NCI-H524 (cell line): ENCODE measurements at places on chromosomes 11 and 22.
A peak's percentile ranks its signal among the peaks of the same experiment; 100 is the strongest.

GRCh38 chr11:105734426-105734825 is 124.6 kb downstream of the GRIA4 start:
- DNase-seq, result no peak

DNA sequence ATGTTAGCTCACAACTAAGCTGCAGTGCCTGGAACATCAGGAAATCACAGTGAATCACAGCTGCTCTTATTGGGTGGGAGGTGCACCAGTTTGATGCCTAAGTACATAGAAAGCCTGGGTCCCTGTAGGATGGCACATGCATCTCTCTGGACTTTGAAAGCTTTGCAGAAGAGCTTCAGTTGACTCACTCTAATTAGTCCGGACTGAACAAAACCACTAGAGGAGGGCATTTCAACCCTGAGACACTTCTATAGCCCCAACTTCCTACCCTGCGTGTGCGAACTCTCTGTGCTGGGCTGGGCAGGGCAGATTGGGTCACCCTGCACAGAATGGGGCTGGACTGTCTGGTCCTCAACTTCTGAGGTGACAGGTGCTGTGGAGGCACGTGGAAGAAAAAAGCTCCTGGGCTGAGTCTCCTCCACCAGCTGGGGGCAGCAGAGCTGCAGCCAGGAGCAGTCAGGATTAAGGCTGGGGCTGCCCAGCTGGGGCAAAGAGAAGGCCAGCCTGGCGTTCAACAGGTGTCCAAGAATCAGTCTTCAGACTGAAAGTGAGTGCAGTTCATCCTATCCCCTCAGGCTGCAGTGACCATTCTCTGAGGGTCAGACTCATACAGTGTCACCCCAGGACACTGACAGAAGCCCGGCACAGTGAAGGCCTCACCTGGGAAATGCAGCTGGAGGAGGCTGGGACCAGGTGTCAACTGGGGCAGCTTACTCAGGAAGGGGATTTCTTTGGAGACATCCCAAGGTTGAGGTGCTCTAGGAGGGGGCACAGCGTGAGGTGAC is 22.1 kb downstream of the GGTLC2 start:
- DNase-seq, result peak; percentile 15

DNA sequence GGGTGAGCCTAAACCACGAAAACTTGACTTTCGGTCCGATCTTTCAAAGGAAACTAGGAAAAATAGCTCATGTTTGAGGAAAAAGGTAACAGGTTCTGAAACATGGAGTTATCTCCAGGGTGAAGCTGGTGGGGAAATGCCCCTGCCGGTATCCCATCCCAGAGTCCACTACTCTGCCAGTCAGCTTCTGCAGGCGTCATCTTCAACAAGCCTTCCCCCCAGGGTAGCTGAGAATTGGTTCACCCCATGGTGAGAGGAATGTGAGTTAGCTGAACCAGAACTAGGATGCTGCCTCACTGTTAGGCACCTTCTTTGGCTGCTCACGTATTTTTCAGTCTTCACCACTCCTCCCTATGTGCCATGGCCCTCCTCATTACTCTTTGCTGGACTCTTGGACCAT is 1.1 kb downstream of the GVQW3 start:
- no peak for DNase-seq

- DNase-seq, result peak; percentile 28
Measured at GRCh38 chr11:27471589-27472397, 797 bp downstream of the LGR4 start.

DNA sequence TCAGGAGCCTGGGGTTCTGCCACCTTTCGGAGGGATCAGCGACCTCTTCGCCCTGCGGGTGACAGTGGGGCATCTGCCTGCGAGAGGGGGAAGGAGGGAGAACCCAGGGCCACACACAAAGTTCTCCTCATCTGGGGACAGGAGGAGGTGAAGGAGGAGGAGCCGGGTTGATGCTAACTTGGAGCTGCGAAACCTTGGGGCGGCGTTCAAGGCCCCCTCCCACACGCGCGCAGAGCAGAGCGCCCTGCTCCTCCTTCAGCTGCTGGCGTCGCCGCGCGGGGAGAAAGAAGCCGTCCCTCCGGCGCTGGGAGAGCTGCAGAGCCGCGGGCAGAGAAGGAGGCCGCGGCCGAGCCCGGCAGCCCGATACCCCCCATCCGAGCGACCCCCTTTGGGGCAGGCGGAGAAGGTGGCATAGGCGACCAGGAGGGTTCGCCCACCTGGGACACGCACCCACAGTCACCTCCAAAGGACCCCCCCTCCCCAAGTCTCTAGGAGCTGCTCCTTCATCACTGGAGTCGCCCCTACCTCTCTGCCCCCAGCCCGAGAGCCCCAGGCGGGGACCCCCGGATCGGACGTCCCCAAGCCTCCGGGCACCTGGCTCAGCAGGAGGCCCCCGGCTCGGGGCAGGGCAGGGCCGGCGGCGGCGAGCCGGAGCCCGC is at the start of gene RASD2:
TSS of gene RASD2 (plus strand) at position 237 of the 659 bp plus-strand sequence. CDS start 5,979 bp downstream, outside the sequence.
- peak; percentile 73 for DNase-seq

GRCh38 chr22:25472382-25472781 is 92.1 kb upstream of the GRK3 start:
- DNase-seq, result no peak

- peak; percentile 3 for DNase-seq
Measured at GRCh38 chr11:22730319-22730718, 63.9 kb downstream of the GAS2 start.

GRCh38 chr11:120543521-120544215 is 32.1 kb downstream of the GRIK4 start:
- DNase-seq, result no peak

- DNase-seq, result peak; percentile 51
Measured at GRCh38 chr11:94597896-94598295, 30.7 kb downstream of the PIWIL4 start.

DNA sequence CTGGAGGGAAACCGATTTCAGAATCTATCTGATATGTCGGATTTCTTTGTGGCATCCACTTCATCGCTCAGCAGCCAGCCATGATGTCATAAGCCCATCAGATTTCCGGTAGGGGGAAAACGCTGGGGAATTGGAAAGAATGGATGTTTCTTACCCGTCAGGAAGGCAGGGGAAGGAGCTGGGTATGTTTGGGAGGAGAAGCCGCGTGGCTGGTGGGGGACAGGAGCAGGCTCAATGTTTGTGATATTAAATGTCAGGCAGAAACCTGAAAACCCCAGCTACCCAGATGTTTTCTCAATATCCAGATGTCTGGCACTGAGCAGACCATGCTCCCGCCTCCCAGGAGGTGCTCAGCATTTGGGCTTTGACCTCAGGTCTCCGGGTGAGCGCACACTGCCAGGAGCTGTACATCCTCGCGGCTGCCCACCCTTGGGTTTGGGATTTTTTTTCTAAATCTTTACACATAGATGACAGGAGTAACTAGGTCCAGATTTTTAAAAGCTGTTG is 67.5 kb downstream of the NFAM1 start:
- DNase-seq, result no peak

DNA sequence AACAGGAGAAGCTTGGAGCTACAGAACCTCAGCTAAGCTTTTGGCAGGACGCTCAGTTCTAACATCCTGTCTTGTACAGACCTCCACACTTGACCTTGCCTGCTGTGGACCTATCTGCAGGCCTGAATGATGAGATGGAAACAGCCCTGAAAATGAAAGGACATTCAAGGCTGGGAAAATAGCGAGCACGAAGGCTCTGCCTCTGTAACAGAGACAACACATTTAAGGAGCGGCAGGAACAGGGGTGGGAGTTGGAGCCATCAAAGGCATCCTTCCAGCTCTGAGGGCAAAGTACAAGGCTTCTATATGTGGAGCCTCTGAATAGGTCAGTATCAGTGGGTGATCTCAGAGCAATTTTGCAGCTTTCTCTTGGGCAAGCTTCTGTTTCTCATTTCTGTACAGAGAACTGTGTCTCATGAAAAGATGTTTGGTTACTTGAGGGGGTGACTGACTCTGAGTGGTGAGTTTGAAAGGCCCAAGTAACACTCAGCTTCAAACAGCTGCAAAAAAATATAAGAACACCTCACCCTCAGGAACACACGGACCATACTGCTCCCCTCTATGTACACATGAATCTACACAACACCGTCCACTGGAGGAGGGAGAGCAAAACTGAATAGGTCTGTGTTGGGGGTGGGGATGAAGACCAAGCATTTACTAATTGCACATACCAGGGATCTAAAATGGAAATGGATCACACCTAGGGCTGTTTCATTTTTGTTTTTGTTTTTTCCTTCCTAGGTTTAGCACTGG is 101.6 kb downstream of the CCDC81 start:
- no peak for DNase-seq

DNA sequence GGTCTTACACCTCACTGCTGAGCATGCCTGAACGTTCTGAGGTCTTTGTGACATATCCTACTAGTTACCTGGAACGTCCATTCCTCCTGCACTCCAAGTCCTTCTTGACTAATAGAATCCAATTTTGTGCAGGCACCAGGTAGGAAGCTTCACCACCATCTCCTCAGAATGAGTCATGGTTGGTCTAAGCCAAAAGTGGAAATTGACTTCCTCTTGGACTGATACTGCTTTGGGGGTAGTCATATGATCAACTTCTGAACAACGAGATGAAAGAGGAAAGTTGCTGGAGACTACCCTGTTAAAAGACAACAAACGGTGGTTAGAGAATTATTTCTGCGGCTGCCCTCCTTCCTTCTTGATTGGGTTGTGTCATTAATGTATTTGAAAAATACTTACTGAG is 374.2 kb upstream of the LARGE1 start:
- no peak for DNase-seq

DNA sequence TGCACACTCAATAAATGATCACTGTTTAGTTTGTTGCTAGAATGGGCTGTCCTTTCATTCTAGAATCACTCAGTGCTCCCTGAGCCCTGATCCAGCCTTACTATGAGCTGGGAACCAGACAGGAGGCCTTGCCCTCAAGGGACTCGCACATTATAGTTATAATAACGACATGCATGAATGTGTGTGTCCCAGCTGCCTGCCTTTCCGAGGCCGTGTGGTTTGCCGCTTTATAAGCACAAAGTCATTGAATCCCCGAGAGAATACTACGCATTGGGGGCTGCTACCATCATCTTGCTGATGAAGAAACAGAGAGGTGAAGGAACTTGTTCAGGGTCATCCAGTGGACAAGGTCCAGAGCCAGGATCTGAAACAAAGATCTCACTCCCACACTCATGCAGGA is 75.7 kb downstream of the NFAM1 start:
- DNase-seq, result no peak

GRCh38 chr11:124953753-124954589 is at the start of gene CCDC15:
TSS of gene CCDC15 (plus strand) at chr11:124954202. CDS start at chr11:124954733, 531 bp downstream.
- peak; percentile 98 for DNase-seq

DNA sequence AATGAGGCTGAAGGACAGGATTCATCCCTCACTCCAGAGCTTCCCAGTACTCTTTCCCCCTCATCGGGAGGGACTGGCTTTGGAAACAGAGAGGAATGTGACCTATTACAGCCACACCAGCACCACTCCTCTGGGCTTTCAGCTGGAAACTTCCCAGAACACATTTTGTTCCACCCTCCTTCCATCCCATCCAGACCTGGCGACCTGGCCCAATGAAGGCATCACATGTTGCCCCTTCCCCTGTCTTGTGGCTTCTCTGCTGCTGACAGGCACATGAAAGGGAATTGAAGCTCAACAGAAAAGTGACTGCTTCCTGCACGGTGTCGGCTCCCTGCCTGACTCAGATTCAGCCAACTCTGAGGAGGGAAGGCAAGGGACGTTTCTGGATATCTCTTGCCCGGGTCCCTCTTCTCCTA is 19.1 kb downstream of the IRAG1 start:
- no peak for DNase-seq

DNA sequence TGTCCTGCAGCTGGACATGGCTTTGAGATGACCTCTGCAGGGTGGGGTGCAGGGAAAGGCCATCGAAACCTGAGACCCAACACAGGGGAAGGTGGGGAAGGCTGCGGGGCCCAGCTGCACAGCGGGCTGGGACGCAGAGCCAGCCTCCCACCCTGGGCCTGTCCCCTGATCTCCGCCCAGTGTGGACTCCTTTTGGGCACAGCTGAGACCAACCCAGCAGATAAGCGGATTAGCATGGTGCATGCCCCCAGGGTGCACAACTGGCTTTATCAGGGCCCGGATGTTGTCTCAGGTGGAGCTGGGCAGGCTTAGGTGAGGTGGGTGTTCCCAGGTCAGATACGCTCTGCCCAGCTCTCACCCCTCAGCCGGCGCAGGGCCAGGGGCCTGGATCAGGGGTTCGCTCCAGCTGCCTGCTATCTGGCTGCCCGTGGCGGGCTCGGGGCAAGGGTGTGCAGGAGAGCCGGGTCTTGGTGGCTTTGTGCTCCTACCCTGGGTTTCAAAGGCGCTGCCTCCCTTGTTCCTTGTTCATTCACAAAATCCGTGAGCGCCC is 28.1 kb upstream of the MUC5AC start:
- no peak for DNase-seq

DNA sequence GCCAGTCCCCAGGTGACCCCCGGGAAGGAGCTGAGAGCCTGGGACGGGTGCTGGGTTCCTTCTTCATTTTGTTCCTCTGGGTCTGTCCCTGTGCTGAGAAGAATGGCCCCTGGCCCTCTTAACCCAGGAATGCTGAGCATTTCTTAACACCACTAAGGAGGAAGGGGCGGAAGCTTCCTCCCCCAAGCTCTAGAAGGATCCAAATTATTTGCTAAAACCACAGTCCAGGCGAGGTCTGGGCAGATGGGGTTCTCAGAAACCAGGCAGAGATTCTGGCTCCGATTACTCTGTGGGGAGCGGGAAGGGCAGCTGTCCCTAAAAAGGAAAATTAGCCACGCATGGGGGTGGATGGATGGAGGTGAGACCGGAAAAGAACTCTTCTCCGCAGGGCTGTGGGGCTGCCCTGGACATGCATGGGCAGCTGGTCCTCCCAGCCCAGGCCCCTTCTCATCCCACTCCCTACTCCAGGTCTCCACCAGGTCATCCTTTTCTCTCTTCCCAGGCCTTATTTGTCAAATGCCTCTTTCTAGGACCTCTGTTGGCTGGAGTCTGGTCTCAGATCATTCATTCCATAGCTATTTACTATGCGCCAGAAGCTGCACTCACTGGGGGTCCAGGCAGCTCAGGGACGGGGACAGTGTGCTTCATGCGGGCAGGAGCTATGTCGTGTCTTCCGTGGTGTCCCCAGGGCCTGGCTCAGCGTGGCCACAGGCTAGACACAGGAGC is 45.0 kb upstream of the MYH9 start:
- DNase-seq, result no peak

GRCh38 chr11:3006505-3007260 is 14.6 kb upstream of the NAP1L4 start:
- no peak for DNase-seq

DNA sequence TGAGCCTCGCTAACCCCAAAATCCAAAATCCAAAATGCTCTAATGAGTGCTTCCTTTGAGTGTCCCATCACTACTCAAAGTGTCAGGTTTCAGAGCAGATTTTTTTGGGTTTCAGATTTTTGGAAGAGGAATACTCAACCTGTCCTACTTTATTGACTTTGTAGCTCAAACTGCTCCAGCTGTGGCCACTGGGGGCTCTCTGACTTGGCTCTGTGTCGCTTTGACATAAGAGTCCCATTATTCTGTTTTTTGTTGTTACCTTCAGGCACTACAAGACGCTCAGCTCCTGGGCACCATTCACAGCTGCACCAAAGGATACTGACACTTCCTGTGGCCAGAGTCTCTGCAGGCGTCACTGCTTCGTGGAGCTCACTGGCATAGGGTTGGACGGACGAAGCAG is 41.1 kb downstream of the PHF21B start:
- DNase-seq, result no peak

DNA sequence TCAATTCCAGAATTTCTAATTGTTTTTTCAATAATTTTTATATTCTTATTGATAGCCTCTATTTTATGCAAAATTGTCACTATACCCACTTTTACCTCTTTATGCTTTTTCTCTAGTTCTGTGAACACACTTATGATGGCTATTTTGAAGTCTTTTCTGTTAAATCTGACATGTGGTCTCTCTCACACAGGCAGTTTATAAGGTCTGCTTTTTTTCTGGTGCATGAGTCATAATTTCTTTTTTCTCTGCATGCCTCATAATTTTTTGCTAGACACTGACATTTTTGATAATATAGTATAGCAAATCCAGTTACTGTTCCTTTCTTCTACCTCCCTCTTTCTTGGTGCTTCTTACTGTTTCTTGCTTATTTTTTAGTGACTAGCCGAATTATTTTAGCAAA is 36.0 kb downstream of the ZBTB44 start:
- no peak for DNase-seq
